Fibroblast of lung (primary cell): ENCODE measurements at places on chromosomes 4 and X. TPM values are rescaled to one million over a fixed set of nuclear protein-coding genes. Genes with fewer than 3 reads are reported as not detected.

GRCh38 chr4:129223945-129224344 lies 128.0 kb downstream of the C4orf33 start:
- no peak for DNase-seq
- H3K4me1 ChIP-seq: no peaks in the 10 kb centered on the region
- H3K27ac ChIP-seq: no peak overlapping the region
- no peak overlapping the region for H3K4me3 ChIP-seq
- H3K27me3 ChIP-seq: no peaks in the 10 kb centered on the region
- H3K36me3 ChIP-seq: no peaks in the 10 kb centered on the region

NPNT gene
- total RNA-seq: 5.9 and 20.3 TPM in 2 replicates

- H3K4me3 ChIP-seq: no peak overlapping the region
- no peaks in the 10 kb centered on the region for H3K36me3 ChIP-seq
- no peak for DNase-seq
- no peaks in the 10 kb centered on the region for H3K4me1 ChIP-seq
- no peak overlapping the region for H3K27ac ChIP-seq
These were observed 174.9 kb upstream of the FRG1 start for GRCh38 chr4:189765736-189766135.

DNA sequence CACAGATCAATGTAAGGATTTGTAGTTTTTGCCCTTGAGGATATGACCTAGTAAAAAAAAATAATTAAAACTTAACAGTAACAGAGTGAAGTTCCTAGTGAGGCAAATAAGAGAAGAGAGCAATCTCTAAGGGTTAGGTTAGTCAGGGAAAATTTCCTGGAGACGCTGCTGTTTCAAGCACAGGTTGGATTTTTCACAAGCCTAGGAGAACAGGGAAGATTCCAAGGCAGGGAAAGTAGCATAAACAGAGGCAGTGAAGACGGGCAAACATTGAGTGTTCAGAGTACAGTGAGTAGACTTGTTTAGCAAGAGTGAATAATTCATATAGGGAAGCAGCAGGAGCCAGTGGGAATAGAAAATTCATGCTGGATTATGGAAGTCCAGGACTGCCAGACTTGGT lies 212.8 kb downstream of the SPANXN3 start:
- no peaks in the 10 kb centered on the region for H3K4me1 ChIP-seq
- H3K27me3 ChIP-seq: no peaks in the 10 kb centered on the region
- no peaks in the 10 kb centered on the region for H3K36me3 ChIP-seq
- no peak overlapping the region for H3K27ac ChIP-seq
- no peak for DNase-seq

DNA sequence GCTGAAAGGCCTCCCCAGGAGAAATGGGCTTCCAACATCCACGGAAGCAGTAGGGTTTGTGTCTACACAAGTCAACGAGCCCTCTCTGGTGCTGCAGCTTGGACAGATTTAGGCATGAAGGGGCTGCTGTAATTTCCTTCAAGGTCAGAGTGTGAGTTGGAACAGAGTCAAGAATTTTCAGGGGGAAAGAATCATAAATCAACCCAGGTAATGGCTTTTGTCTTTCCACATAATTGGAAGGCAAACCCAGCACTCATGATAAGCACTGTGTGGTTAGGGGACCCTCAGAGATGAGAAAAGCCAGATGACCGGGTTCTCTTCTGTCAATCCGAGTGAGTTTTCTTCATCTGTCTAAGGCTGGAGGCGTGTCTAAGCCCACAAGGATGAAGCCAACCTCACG lies 78.6 kb upstream of the MXRA5 start:
- H3K27ac ChIP-seq: no peak overlapping the region
- no peaks in the 10 kb centered on the region for H3K4me1 ChIP-seq

DNA sequence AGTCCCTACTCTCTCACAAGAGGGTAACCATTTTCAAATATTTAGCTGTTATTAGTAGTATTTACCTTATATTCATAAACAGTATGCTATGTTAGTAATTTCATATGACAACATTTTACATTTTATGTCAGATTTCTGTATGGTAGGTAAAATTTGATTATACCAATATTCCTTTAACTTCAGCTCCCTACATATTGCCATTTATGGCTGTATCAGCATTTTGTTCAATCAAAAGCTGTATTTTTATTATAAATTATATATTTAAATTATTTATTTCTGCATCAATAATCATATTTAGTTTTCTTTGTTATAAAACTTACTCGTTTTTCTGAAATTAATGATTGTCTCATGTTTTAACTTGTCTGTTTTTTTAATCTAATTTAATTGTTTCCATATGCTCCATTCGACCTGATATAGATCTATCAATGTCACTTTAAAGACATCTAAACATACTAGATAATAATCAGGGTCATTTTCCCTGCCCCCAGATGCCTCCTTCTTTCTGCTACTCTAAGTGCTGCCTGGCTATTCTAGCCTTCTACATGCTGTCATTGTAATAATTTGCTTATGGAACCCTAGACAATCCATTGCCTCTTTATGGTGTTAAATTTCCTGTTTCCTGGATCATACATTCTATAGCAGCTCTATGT lies 1976.7 kb upstream of the ADGRL3 start:
- H3K4me1 ChIP-seq: no peaks in the 10 kb centered on the region

GRCh38 chr4:166432842-166433241 lies 559.8 kb downstream of the TLL1 start:
- H3K27ac ChIP-seq: no peak overlapping the region
- H3K4me1 ChIP-seq: no peaks in the 10 kb centered on the region
- H3K27me3 ChIP-seq: no peaks in the 10 kb centered on the region
- H3K4me3 ChIP-seq: no peak overlapping the region
